Right cardiac atrium (tissue), 5 donors: ENCODE measurements at places on chromosomes 3 and 15.

DNA sequence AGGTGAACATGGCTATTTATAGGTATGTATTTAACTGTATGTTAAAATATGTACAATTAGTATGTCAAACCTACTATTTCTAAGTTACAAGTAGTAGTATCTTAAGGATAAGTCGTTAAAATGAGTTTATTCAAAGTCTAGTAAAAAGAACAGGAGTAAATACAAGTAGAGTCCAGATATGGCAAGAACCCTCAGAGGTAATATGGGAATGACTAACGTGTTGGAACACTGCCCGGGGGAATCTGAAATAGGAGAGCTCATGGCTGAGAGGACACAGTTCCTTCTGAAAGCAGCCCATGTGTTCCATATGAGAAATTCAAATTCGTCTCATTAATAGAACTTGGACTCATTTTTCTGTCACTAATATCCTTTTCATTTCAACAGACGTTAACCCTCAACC is 158.8 kb downstream of the CLSTN2 start:
- peak; percentile 41 for DNase-seq

DNA sequence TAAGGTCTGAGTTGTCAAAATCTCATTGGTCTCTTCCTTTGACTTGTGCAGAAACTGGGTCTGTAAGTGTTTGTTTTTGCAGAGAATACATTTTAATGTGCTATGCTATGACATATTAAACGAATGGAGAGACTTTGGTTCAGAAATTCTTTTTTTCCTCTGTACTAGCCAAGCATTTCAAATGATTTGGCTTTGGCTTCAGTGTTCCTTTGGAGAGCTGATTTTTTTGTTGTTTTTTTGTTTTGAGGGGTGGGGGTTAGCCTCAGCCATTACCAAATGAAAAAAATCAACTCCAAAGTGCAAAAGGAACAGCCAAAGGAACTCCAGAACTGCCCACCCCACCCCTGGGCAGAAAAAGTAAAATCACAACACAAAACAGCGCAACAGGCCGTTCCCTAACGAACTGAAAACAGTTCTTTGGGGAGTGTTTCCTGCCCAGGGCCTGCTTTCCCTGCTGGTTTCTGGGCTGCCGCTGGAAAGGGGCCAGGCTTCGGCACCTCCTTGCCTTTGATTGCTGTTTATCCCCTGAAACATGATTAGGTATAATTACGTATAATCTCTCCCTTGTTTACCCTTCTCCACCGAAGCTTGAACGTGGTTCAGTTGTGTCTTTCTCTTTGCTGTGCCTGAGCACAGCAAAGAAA is 57.6 kb upstream of the NEO1 start:
- DNase-seq = peak; percentile 74

DNA sequence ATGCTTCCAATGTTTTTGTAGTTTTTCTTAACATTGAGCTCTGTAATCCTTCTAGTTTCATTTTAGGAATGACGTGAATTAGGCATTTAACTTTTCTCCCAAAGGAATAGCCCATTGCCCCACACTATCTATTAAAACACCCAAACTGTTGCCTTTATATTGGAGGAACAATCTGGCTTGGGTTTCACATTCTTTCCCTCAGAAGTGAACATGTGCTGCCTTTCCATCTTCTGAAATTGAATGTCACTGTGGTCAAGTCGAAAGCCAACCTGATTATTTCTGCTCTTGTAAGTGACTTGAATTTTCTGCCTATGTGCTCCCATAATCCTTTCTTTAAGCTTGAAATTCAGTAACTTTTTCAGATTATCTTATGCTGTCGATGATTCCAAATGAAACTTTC is 214.5 kb downstream of the SLC9A9 start:
- no peak for DNase-seq

DNA sequence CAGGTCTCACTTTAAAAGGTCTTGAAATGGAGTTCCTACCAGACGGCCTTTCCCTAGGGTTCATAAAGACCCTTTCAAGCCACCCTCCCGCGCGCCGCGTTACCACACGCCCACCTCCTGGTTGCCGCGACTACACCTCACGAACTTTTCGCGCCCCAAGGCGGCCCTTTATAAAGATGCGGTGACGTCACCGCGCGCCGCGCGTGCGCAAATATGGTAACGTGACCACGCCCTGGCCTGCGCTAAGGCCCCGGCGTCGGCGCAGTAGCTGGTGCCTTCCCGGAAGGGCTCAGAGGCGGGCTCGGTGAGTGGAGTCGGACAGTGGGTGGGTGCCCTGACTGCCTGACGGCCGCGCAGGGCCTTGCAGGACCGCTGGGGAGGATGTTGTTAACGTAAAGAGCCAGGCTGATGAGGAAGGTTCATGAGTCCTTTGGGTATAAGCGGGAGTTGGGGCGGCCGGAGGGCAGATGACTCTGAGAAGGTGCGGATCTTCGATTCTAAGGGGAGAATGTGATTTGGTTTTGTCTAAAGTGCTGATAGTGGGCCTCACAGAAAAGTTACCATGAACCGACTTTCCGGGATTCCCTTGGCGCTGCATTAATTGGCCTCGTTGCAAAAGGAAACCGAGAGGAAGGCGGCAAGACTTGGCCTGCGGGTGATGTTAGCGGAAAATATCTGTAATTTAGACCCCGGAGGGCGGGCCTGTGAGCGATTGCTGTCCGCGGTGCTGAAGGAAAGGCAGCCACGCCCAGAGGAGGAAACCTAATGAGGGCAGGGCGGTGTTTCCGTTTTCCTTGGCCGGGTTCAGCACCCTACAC is 54.4 kb downstream of the FEZF2 start:
- peak; percentile 91 for DNase-seq

DNA sequence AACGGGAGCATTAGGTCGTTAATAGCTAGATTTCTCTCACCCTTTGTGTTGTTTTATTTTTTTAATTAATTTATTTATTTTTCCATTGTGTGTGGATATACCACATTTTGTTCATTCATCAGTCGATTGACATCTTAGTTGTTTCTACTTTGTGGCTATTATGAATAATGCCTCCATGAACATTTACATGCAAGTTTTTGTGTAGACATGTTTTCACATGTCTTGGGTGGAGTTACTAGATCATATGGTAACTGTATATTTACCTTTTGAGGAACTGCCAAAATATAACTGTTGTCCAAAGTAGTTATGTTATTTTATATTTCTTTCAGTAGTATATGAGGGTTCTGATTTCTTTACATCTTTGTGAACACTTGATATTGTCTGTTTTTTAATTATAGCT is 18.8 kb downstream of the ZWILCH start:
- no peak for DNase-seq

DNA sequence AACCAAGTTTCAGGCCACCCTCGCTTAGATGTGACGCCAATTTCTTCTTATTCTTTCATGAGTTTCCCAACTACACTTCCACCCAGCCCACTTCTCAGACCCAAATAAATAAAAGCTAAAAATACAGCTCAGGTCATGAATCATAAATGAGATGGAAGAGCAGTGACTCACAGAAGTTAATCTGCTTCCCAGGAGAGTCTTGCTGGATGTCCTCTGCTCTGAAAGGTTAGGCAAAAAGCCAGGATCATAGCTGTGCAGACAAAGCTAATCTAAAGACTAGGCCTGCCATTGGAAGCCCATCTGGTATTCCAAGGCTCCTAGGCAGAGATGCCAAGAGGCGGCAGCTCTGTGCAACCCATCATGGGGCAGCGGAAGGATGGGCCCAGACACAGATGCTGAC is 24.1 kb downstream of the SHC4 start:
- DNase-seq = peak; percentile 17

DNA sequence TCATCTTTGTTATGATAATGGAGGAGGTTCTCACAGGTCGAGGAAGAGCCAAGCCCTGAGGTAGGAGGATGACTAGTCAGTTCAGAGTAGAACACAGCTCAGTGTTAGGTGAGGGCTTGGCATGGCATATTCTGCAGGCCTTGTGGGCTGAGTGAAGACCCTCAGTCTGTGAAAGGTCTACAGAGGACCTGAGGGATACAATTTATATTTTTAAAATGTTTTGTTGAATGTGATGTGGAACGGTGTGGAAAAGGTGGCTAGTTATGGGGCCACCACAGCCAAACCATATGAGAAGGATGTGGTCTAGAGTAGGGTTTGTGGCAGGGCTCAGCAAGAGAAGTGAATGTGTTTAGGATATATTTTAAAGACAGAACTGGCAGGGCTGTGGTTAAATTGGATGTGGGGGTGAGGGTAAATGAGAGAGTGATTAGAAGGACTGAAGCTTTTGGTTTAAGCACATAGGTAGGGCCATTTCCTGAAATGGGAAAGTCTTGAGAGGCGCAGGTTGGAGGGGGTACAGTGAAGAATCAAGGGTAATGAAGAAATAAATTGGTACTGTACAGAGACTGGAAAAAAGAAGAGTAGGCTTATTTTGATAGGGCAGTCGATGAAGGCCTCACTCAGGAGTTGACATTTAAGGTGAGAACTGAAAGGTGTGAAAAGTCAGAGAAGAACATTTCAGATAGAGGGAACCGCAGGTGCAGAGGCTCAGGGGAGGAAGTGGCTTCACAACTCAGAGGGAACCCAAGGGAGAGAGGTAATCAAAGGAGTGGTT is 60.5 kb downstream of the SPTSSB start:
- DNase-seq = no peak

- DNase-seq = peak; percentile 76
These were observed 617.4 kb downstream of the CADM2 start for GRCh38 chr3:85576091-85576690.

DNA sequence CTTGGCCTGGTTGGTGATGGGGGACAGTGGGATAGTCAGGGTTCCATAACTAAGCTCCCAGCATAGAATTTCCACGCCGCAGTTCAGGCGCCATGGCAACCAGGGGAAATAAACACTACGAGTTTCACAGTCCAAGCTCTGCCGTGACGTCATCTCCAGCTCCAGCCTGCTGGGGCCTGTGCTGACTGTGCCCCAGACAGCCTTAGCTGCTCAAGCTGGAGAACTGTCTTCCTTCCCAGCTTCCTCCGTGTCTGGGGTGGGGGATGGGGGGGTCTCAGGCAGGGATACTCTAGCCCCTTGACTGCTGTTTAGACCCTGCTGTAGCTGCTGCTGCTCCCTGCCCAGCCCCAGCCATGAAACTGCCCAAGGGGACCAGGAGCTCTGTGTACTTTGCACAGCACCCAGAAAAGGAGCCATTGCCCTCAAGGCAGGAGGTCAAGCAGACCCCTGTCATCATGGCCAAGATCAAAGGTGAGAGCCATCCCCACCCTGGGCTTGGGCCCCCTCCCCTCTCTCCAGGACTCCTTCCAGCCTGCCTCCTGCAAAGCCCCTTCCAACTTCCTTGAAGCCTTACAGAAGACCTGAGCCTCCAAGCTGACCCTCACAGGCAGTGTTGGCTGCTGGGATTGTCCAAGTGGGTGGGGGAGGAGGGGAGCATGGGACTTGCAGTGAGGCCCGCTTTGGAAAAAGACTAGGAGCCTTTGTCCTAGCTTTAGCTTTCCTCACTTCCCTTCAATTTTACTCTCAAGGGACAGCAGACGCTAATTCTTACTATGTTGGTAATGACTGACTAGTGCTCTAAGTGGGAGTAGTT is 11.4 kb upstream of the CSPG4 start:
- DNase-seq = peak; percentile 97

- DNase-seq = no peak
These were observed 28.6 kb downstream of the MEGF11 start for GRCh38 chr15:66224946-66225345.

- DNase-seq = no peak
These were observed 209.8 kb upstream of the RBMS3 start for GRCh38 chr3:29070959-29071634.

GRCh38 chr15:80562846-80563245 is 132.3 kb upstream of the ABHD17C start:
- DNase-seq = no peak

- no peak for DNase-seq
These were observed 38.6 kb downstream of the FAM3D start for GRCh38 chr3:58627941-58628340.

- no peak for DNase-seq
These were observed 4.6 kb upstream of the SIN3A start for GRCh38 chr15:75455982-75456531.

GRCh38 chr3:39094851-39095677 is 12.4 kb downstream of the GORASP1 start:
- DNase-seq = no peak

- DNase-seq = no peak
These were observed 90.9 kb downstream of the STAG1 start for GRCh38 chr3:136661282-136661681.

DNA sequence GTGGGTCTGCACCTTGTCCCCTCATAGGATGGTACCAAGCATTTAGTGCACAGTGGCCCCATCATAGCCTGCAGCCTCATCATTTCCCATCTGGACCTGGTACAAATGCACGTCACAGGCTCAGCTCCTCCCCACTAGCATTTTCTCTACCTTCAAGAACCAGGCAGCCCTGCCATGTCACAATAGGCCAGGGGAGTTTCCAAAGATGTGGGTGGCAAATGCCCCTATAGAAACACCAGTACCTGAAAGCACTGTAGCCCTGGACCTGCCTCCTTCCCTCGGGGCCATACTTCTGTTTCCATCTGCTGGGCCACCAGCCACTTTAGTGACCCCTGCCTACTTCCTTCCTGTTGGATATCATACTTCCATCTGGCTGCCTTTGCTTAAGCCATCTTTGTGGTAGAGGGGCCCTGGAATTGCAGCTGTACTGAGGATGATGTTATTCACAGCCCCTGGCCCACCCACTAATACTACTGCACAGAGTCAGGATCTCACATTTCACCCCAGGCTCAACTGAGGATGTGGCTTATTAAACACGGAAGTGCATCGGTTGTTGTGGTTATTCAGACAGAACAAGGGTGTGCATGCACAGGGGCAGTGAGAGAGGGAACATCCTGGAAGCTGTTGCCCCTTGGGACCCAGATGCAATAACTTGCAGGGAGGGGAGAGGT is 3.8 kb downstream of the TCTA start:
- peak; percentile 31 for DNase-seq

DNA sequence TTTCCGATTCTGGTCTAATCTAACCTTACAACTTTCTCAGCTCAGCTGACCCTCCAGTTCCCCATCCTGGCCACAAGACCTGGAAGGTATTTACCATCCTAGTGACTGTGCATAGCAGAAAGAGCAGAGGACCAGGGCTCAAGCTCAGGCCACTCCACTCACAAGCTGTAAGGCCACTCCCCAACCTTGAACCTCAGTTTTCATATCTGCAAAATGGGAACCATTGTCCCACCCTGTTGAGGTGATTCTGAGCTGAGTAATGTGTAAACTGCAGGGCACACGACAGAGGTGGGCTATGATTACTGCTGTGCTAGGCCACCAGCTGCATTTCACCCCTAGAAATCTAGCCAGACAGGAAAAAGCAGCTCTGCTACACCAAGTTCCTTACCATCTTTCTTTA is 21.7 kb downstream of the TMEM40 start:
- DNase-seq = no peak

DNA sequence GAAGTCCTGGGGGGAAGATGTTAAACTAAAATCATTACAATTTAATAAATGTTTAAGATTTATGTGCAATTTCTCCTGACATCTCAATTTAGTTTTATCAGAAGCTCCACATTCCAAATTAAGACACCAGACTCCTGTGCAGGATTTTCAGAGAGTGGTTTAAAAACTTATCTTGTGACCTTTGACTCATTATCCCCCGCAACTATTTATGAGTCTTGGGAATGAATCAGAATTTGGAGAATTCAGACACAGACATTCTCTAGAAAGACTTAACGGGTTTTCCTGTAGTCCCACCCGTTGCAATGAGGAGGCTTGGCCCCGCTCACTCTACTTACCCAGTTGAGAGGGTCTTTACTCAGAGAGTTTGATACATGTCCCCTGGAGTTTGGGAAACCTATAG is 7.1 kb downstream of the OR5K2 start:
- DNase-seq = no peak

- no peak for DNase-seq
These were observed 26.2 kb downstream of the PCSK6 start for GRCh38 chr15:101463270-101463669.

GRCh38 chr3:142849148-142849547 is 39.7 kb downstream of the PCOLCE2 start:
- no peak for DNase-seq
